ENCODE measurements at places on chromosomes 16 and 17.

GRCh38 chr17:74453665-74454196 is 12.7 kb upstream of the CD300A start:
- no peak for DNase-seq

DNA sequence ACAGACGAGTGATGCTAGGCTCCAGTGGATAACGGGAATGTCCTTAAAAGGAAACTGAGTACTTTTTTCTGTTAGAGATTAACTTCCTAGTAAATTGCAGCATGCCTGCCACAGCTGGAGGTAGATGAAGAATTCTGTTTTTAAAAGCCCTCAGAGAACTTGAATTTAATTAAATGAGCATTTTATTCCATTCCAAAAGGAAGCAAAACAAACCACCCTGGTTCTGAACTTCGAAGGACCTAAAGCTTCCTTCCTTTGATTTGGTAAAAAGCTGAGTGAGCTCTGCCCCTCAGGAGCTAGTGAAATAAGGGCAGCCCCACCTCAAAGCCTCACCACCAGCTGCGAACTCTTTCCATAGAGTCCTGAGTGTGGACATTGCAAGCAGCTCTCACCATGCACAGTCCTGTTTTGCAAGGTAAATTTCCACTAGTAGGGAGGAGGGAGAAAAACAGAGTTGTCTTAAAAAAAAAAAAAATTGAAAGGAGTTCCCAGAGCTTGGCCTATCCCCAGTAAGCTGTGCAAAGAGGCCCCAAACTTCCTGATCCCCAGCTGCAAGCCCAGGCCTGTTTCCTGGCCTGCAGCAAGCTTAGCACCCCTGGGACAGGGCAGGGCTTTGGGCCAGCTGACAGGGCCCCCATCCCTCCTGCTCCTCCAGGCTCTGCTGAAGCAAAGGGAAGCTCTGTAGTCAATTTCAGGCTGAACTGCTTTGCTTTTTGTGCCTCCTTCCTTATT is 11.2 kb downstream of the CHD9NB start:
- DNase-seq: peak; percentile 69

DNA sequence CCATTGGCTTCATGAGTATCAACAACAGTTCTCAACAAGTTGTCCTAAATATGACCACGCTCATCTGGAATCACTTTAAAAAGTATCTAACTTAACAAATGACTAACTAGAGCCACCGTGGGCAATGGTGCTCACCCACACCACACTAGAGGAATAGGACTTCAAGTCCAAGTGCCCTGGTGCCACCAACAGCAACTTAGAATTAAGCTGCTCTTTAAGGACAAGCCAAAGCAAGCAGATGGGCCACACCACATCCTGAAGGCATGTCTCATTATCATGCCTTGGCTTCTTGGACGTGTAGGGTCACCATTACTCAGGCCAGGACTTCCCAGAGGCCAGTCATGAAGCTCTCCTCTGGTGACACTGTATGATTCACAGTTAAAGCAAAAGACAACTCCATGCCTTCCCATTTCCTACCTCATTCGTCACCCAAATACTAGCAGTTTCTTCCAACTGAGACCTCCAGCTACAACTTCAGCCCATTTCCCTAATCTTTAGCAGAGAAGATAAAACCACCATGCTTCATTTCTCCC is 9.4 kb upstream of the SLC6A4 start:
- no peak for DNase-seq

- peak; percentile 75 for DNase-seq
Observed at GRCh38 chr17:76027159-76027839, at the start of gene EVPL. Gene EVPL (minus strand): TSS chr17:76027306. CDS start chr17:76027198, 108 bp downstream.

DNA sequence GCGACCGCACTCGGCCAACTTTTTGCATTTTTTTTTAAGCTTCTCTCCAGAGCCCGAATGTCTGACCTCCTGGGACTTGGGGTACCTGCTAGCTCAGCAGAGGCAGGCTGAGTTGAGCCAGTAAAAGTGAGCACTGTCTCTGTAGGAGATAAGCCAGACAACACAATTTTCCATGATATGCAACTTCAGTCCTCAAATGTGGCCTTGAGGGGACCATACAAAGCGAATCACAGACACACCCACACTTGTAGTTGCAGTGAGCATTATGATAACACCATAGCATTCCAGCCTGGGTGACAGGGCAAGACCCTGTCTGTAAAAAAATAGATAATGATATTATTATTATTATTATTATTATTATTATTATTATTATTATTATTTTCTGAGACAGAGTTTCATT is 2.6 kb downstream of the DPEP2 start:
- no peak for DNase-seq

- no peak for DNase-seq
Observed at GRCh38 chr16:35745821-35746248, 2286.4 kb downstream of the TP53TG3F start.

- DNase-seq: no peak
Observed at GRCh38 chr16:65769776-65770438, 596.6 kb upstream of the CDH5 start.

DNA sequence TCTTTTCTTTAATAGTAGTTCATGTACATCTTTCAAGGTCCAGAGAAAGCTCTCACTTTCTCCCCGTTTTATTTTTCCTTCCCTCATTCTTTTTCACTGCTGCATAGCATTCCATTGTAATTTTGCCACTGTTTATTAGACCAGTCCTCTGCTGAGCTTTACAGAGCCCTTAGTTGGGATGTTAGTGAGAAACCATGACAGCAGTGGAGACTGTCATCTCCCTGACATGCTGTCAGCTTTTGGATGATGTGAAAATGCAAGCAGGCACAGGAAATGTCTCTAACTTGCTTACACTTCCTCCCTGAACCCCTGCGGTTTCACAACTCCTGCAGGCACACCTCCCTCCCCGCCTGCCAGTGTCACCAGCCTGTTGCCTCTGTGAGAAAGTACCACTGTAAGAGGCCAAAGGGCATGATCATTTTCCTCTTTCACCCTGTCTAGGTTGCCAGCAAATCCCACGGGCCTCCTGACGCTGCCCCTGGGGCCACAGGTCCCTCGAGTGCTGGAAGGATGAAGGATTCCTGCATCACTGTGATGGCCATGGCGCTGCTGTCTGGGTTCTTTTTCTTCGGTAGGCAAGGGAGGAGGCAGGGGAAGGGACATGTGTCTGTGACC is at the start of gene ITGAL:
Gene ITGAL, plus strand, starts transcription at position 415 of the 615 bp plus-strand sequence. Its CDS starts 96 bp downstream, at position 511.
- DNase-seq: no peak

DNA sequence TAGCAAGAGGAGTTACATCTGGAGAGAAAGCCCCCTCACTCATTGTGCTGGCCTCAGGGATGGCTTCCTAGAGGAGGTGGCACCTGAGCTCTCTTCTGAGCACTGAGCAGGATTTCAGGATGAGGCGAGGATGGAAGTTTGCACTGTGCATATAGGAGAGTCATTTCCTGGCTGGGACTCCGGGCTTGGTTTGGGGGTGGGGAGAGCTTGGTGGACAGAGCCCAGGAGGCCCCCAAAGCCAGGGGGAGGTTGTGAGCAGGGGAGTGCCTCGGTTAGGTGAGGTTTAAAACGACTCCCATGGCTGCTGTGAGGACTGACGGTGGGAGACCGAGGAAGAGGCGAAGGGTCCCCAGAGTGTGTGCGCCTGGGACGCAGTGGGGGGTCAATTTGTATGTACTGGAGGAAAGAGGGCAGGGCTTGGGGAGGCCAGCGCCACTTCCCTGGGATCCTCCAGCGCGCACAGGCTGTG is 1.2 kb downstream of the CAMKK1 start:
- no peak for DNase-seq

- no peak for DNase-seq
Observed at GRCh38 chr17:73890831-73891405, 246.7 kb upstream of the SDK2 start.

DNA sequence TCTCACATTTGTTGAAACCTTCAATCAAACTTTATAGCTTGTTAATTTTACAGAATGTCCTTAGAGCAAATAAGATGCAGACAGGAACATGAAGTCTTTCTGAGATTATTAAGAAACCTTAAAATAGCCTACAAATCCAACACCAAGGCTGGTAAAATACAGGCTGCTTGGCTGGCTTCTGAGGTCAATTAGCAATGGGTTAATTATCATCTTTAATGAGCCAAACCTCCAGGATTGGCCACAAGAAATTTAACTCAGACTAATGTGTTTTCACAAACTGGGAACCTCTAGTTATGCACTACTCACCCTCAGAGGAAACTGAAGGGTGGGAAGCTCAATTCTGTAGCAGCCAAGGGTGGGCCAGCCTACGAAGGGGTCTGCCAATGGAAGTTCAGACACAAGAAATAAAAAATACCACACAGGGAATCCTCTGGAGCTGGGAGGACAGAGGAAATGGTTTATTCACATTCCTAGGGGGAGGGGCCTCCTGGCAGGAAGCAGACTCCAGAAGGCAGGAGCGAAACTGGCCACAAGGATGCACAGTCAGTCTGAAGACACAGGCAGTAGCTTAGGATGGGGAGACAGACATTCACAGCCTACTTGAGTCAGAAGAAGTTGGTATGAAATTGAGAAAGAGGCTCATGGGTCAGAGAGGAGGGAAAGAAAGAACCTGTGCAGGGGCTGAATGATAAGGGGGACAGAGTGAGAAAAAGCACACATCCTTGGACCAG is 36.1 kb downstream of the HIC1 start:
- DNase-seq: peak; percentile 91

DNA sequence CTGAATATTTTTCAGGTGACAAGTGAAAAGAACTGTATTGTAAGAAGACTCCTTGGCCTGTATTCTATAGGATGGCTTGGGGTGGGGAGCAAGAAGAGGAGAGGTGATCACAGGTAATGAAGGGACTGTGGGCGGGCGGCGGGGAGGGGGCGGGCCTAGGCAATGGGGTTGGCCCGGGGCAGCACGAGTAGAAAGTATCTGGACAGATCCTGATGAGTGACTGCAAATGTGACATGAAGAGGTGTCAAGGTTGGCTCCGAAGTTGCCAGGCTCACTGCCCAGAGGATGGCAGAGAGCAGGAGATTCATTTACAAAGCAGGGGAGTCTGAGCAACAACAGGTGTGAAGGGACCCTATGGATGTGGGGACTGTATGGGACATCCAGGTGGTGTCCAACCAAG is 10.8 kb upstream of the G6PC1 start:
- DNase-seq: no peak

DNA sequence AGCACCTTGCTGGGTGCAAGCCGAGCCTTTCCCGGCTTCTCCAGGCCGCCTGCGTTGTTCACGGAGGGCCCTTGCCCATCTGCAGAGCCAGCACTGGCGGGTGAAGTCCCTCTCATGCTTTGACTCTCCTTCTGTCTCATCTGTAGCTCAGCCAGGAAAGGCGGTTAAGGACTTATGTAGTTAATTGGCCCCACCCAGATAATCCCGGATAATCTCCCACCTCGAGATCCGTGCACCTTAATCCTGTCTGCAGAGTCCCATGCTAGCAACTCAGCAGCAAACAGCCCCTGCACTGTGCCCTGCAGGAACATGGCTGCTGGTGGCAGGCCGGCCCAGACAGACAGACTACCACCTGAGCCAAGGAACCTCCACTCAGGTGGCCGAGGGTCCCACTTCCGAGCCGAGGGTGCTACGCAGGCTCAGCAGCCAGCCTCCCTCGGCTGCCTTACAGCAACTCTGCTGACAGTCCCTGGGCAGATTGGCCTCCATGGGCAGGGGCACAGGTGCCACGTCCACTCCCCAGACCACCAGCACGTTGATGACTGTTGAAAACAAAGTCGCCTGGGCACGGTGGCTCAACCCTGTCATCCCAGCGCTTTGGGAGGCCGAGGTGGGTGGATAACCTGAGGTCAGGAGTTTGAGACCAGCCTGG is 16.9 kb downstream of the RAB40C start:
- no peak for DNase-seq

DNA sequence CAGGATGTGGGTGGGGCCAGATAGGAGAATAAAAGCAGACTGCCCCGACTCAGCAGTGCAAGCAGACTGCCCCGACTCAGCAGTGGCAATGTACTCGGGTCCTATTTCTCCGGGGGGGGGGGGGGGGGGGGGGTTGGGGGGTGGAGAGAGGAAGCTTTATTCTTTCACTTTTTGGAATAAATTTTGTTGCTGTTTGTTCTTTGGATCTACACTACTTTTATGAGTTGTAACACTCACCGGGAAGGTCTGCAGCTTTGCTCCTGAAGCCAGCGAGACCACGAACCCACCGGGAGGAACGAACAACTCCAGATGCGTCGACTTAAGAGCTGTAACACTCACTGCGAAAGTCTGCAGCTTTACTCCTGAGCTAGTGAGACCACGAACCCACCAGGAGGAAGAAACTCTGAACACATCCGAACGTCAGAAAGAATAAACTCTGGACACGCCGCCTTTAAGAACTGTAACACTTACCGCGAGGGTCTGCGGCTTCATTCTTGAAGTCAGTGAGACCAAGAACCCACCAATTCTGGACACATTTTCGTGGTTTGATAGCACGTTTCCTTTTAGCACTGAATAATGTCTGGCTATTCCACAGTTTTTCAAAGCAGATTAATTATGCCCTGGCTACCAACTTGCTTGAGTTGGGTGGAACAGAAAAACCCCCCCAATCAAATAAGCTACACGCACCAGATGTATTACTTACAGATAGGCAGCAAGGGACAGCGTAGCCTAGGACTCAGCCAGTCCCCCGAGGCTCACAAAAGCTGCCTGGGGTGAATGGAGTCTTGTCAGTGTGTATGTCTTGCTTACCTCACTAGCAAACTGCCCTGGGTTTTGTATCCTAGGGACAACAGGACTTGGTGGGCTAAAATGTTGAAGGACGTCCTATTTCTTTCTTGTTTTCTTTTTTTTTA is 11.9 kb downstream of the FZD2 start:
- DNase-seq: no peak

GRCh38 chr17:17325228-17325627 is 22.1 kb downstream of the NT5M start:
- no peak for DNase-seq

DNA sequence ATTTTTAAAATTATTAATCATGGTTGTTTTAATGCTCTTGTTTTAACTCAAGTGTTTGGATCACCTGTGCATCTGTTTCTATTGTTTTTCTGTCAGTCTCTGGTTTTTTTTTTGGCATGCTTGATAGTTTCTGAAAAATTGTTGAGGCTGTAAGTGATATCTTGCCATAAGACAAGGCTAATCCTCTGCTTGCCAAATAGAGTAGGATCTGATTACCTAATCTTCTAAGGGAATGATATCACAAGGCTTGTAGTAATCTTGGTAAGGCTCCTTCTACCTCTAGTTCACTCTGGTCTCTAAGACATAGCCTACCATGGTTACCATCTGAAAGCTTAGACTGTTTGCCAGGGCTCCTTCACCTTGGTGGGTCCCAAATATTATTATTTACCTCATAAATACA is 81.0 kb downstream of the ATF7IP2 start:
- DNase-seq: no peak

DNA sequence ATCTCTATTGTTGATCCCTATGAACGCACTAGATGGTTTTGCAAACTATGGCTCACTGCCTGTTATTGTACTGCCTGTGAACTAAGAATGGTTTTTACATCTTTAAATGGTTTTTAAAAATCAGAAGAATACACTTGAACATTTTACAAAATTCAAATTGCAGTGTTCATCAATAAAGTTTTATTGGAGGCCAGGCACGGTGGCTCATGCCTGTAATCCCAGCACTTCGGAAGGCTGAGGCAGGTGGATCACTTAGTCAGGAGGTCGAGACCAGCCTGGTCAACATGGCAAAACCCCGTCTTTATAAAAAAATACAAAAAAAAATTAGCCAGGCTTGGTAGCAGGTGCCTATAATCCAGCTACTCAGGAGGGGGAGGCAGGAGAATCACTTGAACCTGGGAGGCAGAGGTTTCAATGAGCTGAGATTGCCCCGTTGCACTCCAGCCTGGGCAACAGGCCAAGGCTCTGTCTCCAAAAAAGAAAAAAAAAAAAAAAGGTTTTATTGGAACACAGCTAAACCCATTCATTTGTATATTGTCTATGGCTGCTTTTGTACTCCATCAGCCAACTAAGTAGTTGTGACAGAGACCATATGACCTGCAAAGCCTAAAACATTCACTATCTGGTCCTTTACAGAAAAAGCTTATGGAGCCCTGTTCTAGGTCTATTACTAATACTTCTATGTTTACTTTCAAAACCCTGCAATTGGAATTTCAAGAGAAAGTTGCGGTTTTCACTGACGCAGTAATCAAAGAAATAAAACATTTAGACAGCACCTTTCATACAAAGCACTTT is 18.9 kb downstream of the IKZF3 start:
- peak; percentile 8 for DNase-seq
